ENCODE measurements at places on chromosomes 5 and 9.
A peak's percentile ranks its signal among the peaks of the same experiment; 100 is the strongest.

DNA sequence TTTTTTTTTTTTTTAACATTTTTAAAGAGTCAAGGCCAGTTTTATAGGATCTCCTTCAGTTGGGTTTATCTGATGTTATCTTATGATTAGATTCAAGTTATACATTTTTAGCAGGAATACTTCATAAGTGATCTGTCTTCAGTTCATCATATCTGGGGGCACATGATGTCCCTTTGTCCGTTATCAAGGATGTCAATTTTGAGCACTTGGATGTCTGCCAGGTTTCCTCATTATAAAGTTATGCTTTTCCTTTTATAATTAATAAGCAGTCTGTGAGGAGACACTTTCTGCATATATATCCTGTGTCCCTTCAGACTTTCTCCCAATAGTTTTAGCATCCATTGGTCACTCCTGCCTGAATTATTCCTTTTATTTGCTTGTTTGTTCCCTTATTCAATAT is 11.8 kb downstream of the HDHD3 start:
- peaks cover 3% of the 10 kb centered on the region for H3K36me3 ChIP-seq
- H3K4me1 ChIP-seq, result peaks cover 7% of the 10 kb centered on the region
- H3K27me3 ChIP-seq, result no peaks in the 10 kb centered on the region
- no peak overlapping the region for H3K27ac ChIP-seq

GRCh38 chr9:129885018-129885669 is 49.9 kb downstream of the USP20 start:
- no peak for DNase-seq
- no peaks in the 10 kb centered on the region for H3K27me3 ChIP-seq
- peaks cover 41% of the 10 kb centered on the region for H3K4me1 ChIP-seq

GRCh38 chr5:150183436-150183835 is 6.4 kb upstream of the SLC6A7 start:
- no peak overlapping the region for H3K27ac ChIP-seq
- H3K36me3 ChIP-seq, result no peaks in the 10 kb centered on the region
- peaks cover 16% of the 10 kb centered on the region for H3K4me1 ChIP-seq
- peaks cover 34% of the 10 kb centered on the region for H3K27me3 ChIP-seq
- H3K4me3 ChIP-seq, result no peak overlapping the region
- DNase-seq, result no peak

DNA sequence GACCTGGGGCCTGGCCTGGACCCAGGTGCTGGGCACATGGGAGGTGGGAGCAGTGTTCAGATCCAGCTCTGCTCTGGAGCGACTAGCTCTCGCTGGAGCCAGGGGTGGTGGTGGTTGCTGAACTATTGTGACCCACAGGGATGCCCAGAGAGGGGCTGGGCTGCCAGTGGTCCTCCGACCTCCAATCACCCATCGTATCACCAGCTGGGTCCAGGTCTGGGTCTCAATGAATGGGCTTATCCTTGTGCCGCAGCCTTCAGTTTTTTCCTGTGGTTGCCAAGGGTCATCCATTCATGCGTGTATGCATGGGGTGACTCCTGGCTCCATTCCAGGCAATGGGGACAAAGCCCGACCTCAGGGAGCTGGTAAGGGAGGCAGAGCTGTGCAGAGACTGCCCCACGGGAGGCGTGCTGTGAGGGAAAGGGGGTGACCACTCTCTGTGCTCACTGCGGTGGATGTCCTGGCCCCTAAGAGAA is 68.6 kb upstream of the RNF130 start:
- no peak overlapping the region for H3K27ac ChIP-seq
- H3K4me1 ChIP-seq, result no peaks in the 10 kb centered on the region
- DNase-seq, result no peak
- H3K36me3 ChIP-seq, result no peaks in the 10 kb centered on the region
- no peak overlapping the region for H3K4me3 ChIP-seq

GRCh38 chr9:100087218-100087617 is 11.6 kb downstream of the ERP44 start:
- H3K27ac ChIP-seq, result no peak overlapping the region
- H3K36me3 ChIP-seq, result no peaks in the 10 kb centered on the region
- DNase-seq, result no peak
- peaks cover 5% of the 10 kb centered on the region for H3K4me1 ChIP-seq
- no peak overlapping the region for H3K4me3 ChIP-seq

DNA sequence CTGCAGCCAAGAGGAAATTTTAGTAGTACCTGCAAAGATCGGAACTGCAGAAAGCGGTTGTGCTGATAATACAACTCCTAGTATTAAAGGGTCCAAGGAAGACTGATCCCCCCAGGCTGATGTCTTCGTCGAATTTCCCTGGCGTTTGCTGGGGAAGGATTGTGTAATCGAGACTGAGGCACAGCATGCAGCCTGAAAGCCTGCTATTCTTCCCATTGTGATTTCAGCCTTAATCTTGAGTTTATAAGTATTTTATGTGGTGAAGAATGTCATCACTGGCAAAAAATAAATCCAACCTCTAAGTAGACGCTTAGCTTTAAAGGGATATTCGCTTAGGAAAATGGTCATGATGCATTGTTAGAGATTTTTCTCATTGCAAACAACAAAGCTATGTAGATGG is 21.3 kb upstream of the LMX1B start:
- H3K36me3 ChIP-seq, result no peaks in the 10 kb centered on the region
- H3K4me3 ChIP-seq, result no peak overlapping the region
- DNase-seq, result no peak
- H3K27ac ChIP-seq, result no peak overlapping the region
- peaks cover 12% of the 10 kb centered on the region for H3K4me1 ChIP-seq

- H3K4me1 ChIP-seq, result no peaks in the 10 kb centered on the region
- H3K27ac ChIP-seq, result no peak overlapping the region
- no peak for DNase-seq
These were observed 443.4 kb downstream of the NTRK2 start for GRCh38 chr9:85112933-85113418.

DNA sequence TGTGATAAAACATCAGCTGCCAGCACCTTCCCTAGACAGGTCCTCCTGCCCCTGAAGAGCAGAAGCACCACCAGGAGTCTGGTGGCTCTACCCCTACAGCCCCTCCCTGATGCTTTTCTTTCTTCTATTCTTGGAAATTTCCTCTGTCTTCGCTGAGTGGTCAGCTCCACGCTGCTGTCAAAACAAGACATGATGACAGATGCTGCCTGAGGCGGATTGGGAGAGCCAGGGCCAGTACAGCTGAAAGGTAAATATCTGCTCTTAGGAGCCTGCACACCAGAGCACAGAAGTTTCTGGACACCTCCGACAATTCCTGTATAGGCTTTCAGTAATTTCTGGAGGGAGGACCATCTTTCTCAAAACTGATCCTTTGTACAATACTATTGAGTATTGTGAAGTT is 4.7 kb upstream of the OR1Q1 start:
- no peaks in the 10 kb centered on the region for H3K36me3 ChIP-seq
- H3K4me1 ChIP-seq, result no peaks in the 10 kb centered on the region
- no peak overlapping the region for H3K4me3 ChIP-seq
- no peak for DNase-seq

DNA sequence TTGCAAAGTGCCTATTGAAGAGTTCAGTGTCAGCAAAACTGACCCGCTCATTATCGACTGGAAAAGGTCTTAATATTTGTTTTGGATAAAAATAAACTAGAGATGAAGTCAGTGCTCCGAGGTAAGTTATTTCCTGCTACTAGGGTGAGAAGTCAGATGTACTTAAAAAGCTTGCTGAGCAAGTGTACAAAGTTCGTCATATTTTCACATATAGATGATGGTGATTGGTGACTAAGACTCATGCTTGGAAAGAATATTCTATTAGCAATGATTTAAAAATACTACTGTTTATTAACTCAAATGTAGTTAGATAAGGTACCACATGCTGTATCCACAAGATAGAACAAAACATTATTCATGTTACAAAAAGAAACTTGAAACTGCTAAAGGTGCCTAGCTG is 643.7 kb downstream of the GABRG2 start:
- no peak overlapping the region for H3K27ac ChIP-seq
- H3K4me1 ChIP-seq, result no peaks in the 10 kb centered on the region
- H3K36me3 ChIP-seq, result no peaks in the 10 kb centered on the region
- DNase-seq, result no peak

DNA sequence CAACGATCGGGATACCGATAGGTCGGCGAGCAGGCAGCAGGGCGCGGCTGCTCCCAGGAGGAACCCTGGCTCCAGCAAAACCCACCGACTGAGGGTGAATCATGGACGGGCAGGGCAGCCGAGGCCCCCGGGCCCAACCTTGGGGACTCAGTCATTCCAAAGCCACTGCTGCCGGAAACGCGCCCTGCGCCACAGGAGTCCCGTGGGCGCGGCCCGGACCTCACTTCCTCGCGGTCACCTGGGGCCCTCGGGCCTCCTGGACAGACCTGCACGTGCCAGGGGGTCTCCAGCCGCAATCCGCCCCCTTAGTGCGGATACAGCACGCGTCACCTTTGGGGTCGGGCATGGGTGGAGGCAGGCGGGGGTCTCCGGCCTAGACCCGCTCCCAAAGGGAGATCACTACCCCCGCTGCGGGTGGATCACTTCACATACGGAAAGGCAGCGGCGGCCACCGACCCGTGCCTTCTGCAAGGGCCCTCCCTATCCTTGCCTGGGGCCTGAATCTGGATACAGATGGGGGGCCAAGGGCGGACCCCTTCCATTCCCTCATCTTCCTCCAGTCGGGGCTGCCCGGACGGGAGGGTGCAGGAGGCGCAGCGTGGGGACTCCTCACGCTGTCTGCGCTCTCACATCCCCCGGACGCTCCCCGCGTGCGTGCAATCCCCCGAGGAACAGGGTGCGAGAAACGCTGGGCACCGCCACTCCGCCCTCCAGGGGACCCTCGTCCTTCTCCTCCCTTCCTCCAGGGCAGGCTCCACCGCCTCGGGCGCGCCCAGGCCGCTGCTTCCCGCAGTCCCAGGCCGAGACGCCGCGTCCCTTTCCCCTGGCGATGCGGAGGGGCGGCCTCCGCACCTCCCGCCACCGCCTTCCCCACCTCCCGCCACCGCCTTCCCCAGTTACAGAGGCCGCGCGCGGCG is 586 bp downstream of the TXN start:
- H3K4me1 ChIP-seq, result peaks cover 36% of the 10 kb centered on the region
- DNase-seq, result peak; percentile 72
- H3K4me3 ChIP-seq, result peak overlapping the region; percentile 97
- H3K27ac ChIP-seq, result peak overlapping the region; percentile 93
- peaks cover 4% of the 10 kb centered on the region for H3K36me3 ChIP-seq

- H3K4me3 ChIP-seq, result no peak overlapping the region
- no peak for DNase-seq
- no peaks in the 10 kb centered on the region for H3K27me3 ChIP-seq
- H3K27ac ChIP-seq, result no peak overlapping the region
- no peaks in the 10 kb centered on the region for H3K36me3 ChIP-seq
These were observed 1279.1 kb upstream of the WWC1 start for GRCh38 chr5:167012123-167013034.

DNA sequence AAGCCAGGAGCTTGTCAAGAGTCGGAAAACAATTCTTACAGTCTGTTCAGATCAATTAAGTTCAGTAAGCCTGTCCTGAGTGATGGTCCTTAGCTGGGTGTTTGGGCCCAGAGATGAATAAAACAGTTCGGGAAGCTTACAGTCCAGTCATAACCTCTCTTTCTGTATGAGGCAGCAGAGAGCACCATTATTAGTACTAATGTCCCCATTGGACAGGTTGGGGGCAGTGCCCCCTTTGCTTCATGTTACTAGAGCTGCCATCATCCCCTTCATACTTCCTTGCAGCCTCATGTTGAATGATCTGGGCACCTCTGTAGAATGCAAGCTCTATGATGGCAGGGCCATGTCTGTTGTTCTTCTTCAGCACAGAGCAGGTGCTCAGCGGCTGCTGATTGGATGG is 9.8 kb downstream of the DOCK2 start:
- no peaks in the 10 kb centered on the region for H3K36me3 ChIP-seq
- H3K27me3 ChIP-seq, result peaks cover 14% of the 10 kb centered on the region
- H3K27ac ChIP-seq, result no peak overlapping the region

GRCh38 chr9:95966306-95966705 is 90.8 kb downstream of the ERCC6L2 start:
- no peak for DNase-seq
- peaks cover 16% of the 10 kb centered on the region for H3K36me3 ChIP-seq
- no peak overlapping the region for H3K4me3 ChIP-seq
- no peaks in the 10 kb centered on the region for H3K4me1 ChIP-seq
- H3K27me3 ChIP-seq, result no peaks in the 10 kb centered on the region
- no peak overlapping the region for H3K27ac ChIP-seq

- no peak overlapping the region for H3K27ac ChIP-seq
- no peaks in the 10 kb centered on the region for H3K27me3 ChIP-seq
- H3K4me1 ChIP-seq, result no peaks in the 10 kb centered on the region
- H3K4me3 ChIP-seq, result peak overlapping the region; percentile 4
- peaks cover 11% of the 10 kb centered on the region for H3K36me3 ChIP-seq
These were observed 4.6 kb downstream of the SNX2 start for GRCh38 chr5:122779451-122779850.

DNA sequence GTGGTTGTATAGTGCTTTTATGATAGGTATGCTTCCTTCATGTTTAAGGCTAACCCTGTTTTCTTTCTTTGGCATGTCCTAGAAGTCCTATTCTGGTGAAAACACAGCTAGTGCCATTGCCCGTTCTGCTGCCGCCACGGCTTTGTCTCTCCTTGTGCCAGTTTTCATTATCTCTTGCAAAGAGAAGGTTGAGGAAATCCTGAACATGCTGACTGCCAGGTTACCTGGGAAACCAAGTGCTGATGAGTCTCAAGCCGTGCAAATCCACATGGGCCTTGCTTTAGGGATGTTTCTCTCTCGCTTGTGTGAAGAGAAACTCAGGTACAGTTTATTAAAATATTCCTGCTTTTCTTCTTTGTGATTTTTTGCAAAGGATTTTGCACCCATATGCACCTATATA is 102.2 kb downstream of the HACD4 start:
- H3K27ac ChIP-seq, result no peak overlapping the region
- H3K4me1 ChIP-seq, result no peaks in the 10 kb centered on the region
- no peaks in the 10 kb centered on the region for H3K27me3 ChIP-seq
- DNase-seq, result no peak
- peaks cover 20% of the 10 kb centered on the region for H3K36me3 ChIP-seq

GRCh38 chr9:100355561-100355960 is 2.8 kb upstream of the TEX10 start:
- H3K27ac ChIP-seq, result no peak overlapping the region
- H3K27me3 ChIP-seq, result no peaks in the 10 kb centered on the region
- no peak for DNase-seq
- H3K36me3 ChIP-seq, result peaks cover 19% of the 10 kb centered on the region

GRCh38 chr5:84287951-84288350 is 96.7 kb downstream of the EDIL3 start:
- H3K36me3 ChIP-seq, result no peaks in the 10 kb centered on the region
- no peak for DNase-seq
- no peaks in the 10 kb centered on the region for H3K4me1 ChIP-seq
- no peak overlapping the region for H3K4me3 ChIP-seq

- peaks cover 5% of the 10 kb centered on the region for H3K4me1 ChIP-seq
- DNase-seq, result no peak
- H3K27ac ChIP-seq, result peak overlapping the region; percentile 74
- H3K27me3 ChIP-seq, result no peaks in the 10 kb centered on the region
- peak overlapping the region; percentile 65 for H3K4me3 ChIP-seq
- no peaks in the 10 kb centered on the region for H3K36me3 ChIP-seq
These were observed 25.4 kb upstream of the ELL2 start for GRCh38 chr5:95986937-95987520.

- no peak for DNase-seq
- no peaks in the 10 kb centered on the region for H3K27me3 ChIP-seq
- H3K4me1 ChIP-seq, result no peaks in the 10 kb centered on the region
- no peak overlapping the region for H3K4me3 ChIP-seq
These were observed 33.0 kb upstream of the C6 start for GRCh38 chr5:41246376-41246775.

GRCh38 chr5:132477784-132478365 is 12.7 kb downstream of the IRF1 start:
- H3K4me1 ChIP-seq, result peaks cover 15% of the 10 kb centered on the region
- H3K4me3 ChIP-seq, result no peak overlapping the region
- H3K36me3 ChIP-seq, result no peaks in the 10 kb centered on the region
- DNase-seq, result no peak
- peak overlapping the region; percentile 48 for H3K27ac ChIP-seq
- H3K27me3 ChIP-seq, result no peaks in the 10 kb centered on the region
